ENCODE measurements at places on chromosomes 3 and 15.

GRCh38 chr3:138186221-138186620 lies 880 bp upstream of the ARMC8 start:
- DNase-seq = no peak

DNA sequence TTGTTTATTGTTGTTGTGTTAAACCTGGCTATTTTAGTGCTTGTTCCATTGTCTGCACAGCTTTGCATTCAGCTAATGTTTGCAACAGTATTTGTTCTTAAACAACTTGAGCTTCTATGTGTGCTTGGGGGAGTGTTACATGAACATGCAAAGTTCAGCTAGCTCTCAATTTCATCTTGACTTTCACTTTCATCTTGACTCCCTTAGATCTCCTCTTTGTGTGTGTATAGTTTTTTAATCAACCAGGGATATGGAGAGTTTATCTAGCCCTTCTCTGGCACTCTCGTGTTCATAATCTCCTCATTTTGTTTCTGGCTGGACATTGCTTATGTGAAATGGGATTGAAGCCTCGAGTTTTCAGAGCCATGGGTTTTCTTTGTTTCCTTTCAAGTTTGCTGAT lies 212.4 kb upstream of the ZBTB20 start:
- no peak for DNase-seq

GRCh38 chr3:69490235-69490634 lies 104.3 kb upstream of the FRMD4B start:
- no peak for DNase-seq

DNA sequence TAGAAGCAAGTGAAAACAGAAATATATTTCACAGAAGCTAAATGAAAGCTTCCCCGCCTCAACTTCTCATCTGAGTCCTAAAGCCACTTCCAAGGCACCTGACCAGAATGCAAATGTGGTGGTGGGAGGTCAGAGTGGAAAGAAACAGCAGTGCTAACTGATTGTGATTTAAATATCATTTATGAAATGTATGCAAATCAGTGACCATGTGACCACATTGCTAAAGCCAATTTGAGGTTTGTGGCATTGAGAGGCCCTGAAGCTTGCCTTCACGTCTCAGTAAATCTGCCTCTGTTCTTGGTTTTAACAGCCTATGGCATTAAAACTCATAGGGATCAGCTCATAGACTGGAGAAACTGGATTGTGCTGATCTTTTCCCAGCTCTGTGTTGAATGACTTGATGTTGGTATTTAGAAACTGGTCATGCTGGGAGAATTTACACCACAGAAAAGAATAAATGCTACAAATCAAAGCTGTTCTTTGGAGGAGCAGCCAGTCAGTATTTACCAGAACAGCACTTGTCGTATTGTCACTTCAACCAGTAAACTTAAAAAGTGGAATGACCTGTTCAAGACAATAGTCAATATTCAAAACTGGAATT lies 481.4 kb upstream of the ALCAM start:
- DNase-seq = no peak

GRCh38 chr3:195450731-195451229 lies 8.0 kb upstream of the ACAP2 start:
- DNase-seq = no peak

DNA sequence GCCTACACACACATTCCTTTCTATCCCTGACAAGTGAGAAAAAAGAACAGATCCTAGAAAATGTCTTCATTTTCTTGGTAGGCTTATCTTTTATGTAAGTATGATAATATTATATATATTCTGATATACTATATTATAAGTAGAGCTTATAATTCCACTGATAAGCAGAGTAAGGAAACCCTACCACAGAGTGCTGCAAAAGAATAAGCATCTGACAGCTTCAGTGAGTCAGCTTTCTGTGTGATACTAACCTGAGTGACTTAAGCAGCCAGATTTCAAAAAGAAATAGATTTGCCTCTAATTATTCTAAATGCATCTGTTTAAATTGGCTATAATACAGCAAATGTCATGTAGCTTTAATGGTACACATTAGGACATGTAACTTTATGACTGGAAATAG lies 656.0 kb downstream of the MCTP2 start:
- DNase-seq = no peak

GRCh38 chr3:185940951-185941350 lies 3.1 kb upstream of the TRA2B start:
- no peak for DNase-seq

DNA sequence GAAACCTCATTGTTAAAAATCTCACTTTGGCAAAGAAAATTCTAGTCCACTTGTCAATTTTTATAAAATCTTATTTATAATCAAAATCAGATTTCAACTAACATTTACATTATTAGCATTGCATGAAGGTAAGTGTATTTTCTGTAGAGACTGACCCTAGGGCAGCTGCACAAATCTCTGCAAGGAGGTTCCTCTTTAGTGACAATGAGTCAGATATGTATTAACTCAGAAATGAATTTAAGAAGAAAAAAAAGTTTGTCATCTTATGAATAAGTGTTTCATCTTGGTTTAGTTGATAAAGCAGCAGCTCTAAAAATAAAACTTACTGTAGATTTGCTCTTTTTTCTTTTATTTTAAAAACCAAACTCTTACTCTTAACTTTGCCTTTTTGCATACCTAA lies 9.0 kb upstream of the GNB4 start:
- DNase-seq = no peak

DNA sequence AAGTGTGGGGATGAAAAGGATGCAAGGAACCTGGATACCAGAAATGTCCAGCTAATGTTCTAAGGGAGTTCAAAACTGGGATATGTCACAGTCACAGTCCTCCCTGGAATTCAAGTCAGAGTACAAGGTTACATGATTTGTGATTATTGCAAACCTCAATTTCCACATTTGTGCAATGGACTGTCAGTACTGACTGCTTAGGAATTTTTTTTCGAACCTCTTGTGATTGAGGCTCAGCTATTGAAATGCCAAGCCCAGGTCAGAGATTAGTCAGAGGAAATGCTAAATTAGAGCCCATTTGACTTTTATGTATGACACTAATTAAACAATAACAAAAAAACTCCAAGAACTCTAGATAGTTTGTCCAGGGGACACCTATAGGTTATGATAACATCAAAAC lies 210.2 kb downstream of the THSD4 start:
- no peak for DNase-seq

All from activated CD4-positive, alpha-beta T cell treated with anti-CD3 and anti-CD28 coated beads, Interleukin-2, amount 50 U/mL, for 1 hour (primary cell).